ENCODE measurements at places on chromosomes 5 and 9.
A peak's percentile ranks its signal among the peaks of the same experiment; 100 is the strongest.

GRCh38 chr9:75803130-75803529 is 87.3 kb upstream of the PCSK5 start:
- DNase-seq = no peak

DNA sequence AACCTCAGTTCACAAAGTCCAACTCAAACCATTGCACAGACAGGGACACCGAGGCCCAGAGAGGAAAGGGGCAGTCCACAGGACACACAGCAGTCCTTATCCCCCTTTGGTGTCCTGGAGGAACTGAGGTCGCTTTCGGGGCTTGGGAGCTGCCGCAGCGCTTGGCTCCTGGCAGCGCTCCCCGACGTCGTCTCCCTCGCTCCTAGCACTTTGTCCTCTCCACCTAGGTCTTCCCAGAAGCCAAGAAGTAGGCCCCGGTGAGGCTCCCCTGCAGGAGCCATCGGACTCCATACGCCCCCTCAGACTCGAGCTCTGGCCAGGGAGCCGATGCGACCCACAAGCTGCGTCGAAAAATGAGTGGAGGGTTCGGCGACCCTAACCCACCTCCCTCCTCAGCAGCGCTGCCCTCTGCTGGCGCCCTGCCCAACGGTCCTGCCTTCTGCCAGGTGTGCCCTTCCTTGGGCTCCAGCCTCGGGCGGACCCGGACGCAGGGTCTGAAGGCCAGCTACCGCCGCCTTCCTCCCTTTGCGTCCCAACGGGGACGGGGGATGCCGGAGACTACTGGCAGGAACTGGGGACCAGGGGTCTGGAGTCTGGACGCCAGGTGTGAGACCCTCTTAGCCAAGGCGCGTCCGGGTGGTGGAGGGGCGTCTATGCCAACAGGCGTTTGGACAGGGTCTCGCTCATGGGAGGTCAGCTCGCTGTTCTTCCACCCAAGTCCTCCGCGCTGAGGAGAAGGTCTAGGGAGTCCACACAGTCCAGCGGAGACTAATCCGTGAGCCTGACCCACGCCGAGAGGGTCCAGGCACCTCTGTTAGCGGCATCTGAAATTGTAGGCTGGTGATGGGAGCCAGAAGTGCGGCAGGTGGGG is 2.1 kb upstream of the PRDM12 start:
- no peak for DNase-seq

GRCh38 chr9:5041390-5042115 is 56.5 kb downstream of the JAK2 start:
- DNase-seq = no peak

GRCh38 chr5:41266377-41266776 is 53.0 kb upstream of the C6 start:
- DNase-seq = no peak

GRCh38 chr5:36478646-36479317 is 127.6 kb upstream of the SLC1A3 start:
- no peak for DNase-seq

- DNase-seq = no peak
Observed at GRCh38 chr5:177447611-177448243, 1.1 kb downstream of the PRR7 start.

DNA sequence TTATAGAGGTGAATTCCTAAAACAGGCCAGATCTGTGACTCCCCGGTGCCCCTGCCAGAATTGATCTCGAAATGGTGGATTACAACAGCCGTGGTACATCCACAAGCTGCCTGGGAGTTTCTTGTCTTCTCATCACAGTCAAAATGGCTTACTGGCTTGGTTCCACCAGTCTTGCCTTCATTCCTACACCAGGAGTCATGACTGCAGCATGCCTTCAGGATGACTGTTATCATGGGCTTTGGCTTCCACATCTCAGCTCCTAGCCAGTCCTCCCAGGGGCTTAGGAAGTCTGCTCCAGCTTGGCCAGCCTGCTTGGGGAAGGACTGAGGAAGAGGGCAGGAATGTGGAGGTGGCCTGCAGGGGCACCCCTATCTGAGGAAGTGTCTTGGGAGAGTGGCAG is 132.9 kb upstream of the NR3C1 start:
- no peak for DNase-seq

DNA sequence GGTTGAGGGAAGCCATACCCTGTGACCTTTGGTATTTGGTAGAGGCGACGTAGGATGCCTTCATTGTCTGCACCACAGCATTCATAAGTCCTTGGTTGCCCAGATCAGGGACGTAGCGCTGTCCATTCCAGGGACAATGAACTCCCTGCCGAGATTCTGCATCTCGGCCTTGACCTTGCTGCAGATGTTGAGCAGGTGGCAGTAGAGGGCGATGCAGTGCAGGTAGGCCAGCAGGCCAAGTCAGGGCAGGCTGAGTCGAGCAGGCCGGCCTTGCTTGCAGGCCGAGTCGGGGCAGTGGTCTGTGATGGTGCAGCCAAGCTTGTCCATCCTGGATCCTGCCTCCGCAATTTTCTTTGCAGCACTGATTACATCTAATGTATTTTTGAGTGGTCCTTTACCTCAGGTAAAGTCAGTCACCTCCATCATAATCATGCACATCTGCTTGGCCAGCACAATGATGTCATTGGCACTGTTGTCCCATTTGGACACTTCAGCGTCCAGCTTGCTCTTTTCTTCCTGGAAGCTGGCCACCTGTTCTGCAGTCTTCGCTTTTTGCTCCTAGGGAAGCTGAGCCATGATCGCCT is 93.4 kb upstream of the CCDC112 start:
- DNase-seq = no peak

- peak; percentile 22 for DNase-seq
Observed at GRCh38 chr9:115593587-115594091, 475.7 kb upstream of the TNC start.

DNA sequence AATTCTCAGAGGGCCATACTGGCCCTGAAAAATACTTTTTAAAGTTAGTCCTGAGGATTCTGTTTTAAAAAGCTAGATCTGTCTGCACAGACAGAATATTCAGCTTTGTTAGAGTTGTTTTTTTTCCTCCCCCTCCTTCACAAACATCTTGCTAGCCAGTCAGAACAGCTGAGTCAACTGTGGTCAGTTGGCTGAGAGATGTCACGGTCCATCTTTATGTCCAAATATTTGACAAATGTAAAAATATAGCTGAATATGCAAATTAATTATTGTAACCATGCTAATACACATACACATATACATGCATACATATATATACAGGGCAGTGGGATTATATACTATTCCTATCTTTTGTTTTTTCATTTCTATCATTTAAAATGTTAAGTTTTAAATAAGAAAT is 33.9 kb downstream of the UNC13B start:
- no peak for DNase-seq

DNA sequence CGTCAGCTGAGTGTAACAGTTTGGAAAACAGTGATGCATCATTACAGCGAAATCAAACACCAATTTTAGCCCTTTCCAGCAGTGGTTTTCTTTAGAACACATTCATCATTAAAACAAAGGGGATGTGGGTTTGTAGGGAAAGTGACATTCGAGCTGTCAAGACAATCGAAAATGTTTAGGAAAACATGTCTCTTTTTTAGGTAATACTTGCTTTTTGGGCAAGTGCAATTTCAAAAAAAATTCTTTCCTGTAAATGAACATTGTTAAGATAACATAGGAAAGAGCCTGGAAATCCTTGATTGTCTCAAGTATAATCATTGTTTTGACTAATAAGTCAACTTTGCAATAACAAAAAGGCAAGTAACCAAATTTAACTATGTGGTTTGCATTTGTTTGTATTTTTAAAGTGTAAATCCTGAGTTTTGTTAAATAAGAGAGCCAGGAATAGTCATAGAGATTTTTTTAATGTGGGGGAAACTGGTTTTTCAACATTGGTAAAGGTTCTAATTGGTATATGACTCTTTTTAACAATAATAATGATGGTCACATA is 182.5 kb downstream of the TTLL11 start:
- no peak for DNase-seq

DNA sequence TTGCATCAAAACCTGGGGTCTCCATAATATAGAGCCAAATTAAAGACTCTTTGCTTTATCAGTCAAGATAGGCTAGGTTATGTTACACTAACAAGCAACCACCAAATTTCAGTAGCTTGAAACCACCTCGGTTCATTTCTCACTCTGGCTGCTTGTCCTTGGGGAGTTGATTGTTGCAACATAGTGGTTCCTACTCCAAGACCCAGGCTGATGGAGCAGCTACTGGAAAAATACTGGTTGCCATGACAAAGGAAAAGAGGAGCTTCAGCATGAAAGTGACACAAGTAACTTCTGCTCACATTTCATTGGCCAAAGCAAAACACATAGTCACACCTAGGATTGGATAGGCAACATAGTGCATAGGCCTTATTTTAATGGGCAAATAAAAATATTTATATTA is 18.5 kb upstream of the RCL1 start:
- DNase-seq = no peak

- DNase-seq = no peak
Observed at GRCh38 chr5:123303802-123304201, 119.4 kb downstream of the CEP120 start.

DNA sequence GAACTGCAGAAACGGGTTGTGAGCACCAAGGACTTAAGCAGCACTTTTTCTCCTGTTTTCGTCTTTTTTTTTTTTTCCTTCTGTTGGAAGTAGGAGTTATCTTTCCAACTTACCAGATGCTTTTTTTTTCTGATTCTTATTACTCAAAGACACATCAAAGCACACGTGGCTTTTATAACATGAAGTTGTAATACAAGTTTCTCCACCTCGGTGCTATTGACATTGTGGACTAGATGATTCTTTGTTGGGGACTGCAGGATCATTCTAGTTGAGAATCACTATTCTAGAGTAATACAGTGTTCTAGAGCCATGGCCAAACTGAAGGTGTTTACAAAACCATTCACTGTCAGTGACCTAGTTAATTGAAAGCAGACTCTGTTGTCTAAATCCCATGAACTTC is 51.5 kb downstream of the MYO10 start:
- no peak for DNase-seq

GRCh38 chr5:147687118-147687517 is 95.4 kb downstream of the JAKMIP2 start:
- DNase-seq = no peak

GRCh38 chr9:113955076-113955752 is 79.1 kb downstream of the ZNF618 start:
- no peak for DNase-seq

DNA sequence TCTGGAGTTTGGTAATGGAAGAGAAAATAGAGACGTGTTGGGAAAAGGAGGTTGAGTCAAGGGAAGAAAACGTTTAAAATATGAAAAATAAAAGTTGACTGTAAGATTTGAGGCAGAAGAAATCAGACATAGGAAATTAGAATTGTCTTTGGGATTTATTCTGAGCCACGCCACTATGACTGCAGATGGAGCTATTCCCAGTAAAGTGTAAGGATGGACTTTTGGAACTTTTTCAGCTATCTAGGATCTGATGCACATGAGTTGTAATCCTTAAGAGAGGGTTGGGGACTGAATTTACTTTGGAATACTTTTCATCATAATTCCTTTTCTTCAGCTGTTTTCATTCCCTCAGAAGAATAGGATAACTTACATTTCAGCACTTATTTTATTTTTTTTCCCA is 336.7 kb downstream of the FAM170A start:
- no peak for DNase-seq

DNA sequence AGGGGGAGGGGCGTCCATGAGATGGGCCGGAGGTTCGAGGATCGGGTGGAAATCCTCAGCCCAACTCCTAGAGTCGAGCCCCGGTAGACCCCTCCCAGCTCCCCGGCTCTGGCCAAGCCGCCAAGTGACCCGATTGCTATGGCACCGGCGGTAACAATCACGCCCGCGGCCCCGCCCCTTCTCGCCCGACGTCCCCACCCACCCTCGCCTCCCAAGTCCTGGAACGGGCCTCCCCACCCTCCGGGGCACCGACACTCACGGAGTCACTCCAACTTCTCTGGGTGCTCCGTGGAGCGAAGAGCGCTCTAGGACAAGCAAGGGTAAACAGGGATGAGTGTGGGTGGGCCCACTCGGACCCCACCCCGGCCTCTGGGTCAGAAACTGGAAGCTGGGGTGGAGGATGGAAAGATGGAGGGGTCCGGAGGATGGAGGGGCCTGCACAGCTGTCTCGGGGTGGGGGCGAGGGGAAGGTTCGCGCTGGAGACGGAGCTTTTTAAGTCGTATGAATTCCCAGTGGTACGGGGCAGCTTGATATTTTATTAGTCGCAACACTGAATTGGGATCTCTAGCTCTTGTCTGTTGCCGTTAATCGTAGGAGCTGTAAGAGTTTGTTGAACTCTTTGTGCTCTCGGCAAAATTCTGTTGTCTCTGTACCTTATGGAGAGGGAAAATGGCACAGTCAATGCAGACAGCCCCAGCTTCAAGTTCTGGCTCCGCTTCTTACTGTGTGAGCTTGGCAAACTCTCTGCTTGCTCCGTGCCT is at the start of gene SPACA9:
TSS of gene SPACA9 (plus strand) at position 204 of the 762 bp plus-strand sequence. CDS start 5,050 bp downstream, outside the sequence.
- peak; percentile 2 for DNase-seq

GRCh38 chr5:176366232-176366894 is 1.1 kb downstream of the ARL10 start:
- DNase-seq = no peak

DNA sequence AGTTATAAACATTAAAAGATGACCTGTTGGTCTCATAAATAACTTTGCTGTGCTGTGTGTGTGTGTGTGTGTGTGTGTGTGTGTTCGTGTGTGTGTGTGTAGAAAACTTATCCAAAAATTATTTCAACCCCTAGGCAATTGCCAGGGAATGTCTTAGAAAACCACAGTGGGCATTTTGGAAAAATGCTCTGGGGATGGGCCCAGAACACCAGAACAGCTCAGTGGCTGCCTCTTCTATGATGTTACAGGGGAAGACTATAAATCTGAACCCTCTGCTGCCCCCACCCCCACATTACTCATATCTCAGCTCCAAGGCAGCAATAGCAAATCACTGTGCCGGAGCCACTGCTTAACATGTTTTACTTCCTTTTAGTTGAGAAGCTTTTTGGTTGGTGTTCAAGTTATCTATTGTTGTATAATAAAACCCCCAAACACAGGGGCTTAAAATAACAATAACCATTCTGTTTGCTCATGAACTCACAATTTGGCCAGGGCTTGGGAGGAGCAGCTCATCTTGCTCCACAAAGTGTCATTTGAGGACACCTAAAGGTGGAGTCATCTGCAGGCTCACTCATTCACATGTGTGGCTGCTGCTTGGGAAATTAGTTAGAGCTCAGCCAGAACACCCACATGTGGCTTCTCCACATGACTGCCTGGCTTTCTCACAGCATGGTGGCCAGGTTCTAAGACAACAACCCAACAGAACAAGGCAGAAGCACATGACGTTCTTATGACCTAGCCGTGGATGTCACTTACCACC is 40.4 kb downstream of the ACTBL2 start:
- DNase-seq = no peak

- DNase-seq = peak; percentile 4
Observed at GRCh38 chr5:127705120-127705892, 2.1 kb downstream of the CCDC192 start.

GRCh38 chr9:135289081-135289491 is 190.5 kb upstream of the PPP1R26 start:
- DNase-seq = no peak

Measured in NCI-H446 (cell line).